ENCODE measurements at places on chromosomes 13 and 19.

DNA sequence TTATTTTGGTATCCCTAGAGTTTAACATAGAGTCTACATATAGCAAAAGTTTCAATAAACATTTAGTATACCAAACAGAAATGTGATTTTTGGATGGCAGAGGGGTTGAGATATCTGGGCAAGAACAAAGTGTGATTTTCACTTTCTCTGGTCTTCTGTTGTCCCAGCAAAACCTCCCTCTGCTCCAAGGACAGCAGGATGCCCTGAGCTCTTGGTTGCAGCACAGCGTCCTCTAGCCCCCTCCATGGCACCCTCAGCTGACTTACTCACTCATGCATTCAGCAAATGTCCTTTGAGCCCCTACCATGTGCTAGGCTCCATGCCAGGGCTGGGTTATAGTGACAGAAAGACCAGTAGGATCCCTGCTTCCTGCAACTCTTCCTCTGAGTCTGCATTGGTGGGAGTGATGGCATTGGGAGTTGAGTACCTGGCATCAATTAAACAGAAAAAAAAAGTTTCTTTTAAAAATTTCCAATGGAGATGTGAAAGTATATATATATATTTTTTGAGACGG lies 104.8 kb upstream of the UBL3 start:
- DNase-seq, result no peak

DNA sequence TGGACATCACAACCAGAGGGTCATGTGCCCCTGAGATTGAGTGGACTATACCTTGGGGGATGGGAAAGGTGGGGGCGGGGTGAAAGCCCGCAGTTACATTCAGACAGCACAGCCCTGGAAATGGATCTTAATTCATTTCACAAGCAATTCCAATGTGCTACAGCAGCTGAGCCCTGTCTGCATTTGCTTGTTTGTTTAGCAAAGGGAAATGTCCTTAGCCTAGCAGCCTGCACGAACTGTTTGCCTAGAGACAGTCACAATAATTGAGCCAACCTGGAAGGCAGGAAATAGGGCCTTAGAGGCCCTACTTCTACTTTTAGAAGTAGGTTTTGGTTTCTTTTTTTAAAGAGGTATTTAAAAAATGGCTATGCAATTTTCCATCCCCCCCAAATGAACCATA lies 177.3 kb upstream of the KL start:
- peak; percentile 72 for DNase-seq

DNA sequence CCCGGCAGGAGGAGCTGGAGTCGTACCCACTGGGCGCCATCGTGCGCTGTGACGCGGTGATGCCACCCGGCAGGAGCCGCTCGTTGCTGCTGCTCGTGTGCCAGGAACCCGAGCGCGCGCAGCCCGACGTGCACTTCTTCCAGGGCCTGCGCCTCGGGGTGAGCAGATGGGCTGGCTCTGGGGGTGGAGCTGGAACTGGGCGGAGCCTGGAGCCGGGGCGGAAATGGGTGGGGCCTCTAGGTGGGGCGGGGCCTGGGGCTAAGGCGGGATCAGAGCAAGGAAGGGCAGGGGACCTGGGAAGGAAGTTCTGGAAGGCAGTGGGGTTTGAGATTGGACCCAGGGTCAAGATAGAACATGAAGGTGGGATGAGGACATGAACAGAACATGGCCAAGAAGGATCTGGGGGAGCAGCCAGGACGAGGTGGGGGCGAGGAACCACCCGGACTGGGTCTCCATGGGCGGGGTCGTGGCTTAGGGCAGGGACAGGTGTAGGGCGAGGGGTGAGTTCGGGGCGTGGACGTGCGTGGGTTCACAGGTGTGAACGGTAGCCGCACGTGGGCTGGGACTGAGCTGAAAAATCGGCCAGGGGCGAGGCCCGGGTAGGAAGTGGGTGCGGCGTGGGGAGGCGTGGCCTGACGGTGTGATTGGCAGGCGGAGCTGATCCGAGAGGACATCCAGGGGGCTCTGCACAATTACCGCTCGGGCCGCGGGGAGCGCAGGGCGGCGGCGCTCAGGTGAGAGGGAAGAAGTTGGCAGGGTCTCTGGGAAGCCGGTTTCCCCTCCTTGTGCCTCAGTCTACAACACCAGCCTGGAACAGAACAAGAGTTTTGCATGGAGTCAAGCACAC lies 4.7 kb downstream of the EPS8L1 start:
- DNase-seq, result peak; percentile 83

DNA sequence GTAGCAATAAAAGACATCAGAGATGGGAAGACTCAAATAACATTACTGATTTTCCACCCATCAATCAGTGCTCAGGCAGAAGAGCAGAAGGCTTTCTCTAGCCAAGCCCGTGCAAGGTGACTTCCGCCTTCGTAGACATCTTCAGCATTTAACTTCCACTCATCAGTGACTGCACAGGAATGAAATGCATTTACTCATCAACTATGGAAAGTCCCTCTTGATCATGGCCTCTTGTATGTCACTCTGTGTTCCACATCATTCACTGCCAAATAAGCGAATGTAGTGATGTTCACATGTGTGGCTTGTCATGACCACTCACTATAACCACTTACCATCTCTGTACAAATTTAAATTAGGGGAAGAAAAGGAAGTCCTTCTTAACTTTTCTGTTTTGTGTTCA lies 49.4 kb downstream of the SACS start:
- DNase-seq, result no peak

- no peak for DNase-seq
Measured at GRCh38 chr13:79585033-79585432, 104.1 kb downstream of the NDFIP2 start.

GRCh38 chr19:40191836-40192646 lies 815 bp downstream of the MAP3K10 start:
- peak; percentile 2 for DNase-seq

DNA sequence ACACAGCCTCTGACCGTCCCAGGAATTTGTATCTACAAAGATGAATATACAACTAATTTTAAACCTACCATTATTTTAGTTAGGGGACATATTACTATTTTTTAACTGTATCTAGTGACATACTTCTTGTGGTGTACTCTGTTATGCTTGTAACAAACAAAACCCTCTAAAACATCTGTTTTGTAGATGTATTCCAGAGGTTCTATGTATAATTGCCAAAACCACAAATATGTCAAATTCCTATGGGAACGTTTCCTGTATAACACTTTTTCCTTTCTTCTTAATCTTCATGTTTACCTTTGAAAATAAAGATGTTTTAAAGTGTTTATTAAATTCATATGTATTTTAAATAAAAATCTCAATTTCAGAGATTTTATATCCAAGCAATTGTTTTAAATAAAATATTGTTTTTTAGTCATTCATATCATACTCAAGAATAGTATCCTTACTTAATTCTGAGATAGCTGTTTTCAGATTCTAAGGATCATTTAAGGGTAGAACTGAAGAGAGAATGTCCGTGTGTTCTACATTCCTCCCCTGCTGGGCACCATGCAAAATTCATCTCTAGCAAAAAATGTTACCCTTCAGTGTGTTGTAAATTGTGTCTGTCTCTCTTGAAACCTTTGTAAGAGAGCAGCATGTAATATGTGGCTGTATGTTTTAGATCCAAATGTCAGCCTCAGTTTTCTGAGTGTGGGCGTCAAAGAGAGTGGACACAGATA lies 1327.7 kb downstream of the EFNB2 start:
- DNase-seq, result no peak

DNA sequence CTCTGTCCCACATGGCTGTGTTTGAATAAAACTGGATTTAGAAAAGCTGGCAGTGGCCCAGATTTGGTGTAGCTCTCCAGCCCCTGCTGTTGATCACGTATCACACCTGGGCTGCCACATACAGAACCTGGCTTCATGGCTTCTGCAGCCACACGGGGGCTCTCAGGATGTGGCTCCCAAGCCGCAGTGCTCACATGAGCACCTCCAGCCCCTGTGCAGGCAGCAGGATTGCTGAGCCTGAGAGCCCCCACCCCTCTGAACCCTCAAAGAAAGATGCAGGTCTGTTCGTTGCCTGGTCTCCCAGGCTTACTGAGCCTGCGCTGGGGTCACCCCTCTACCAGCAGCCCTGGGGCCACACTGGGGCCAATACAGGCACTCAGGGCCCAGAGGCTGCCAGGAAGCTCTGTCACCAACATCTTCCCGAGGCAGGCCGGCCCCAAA lies 2.7 kb downstream of the PLEKHF1 start:
- DNase-seq, result no peak

GRCh38 chr13:50357586-50358118 lies 342.4 kb downstream of the KCNRG start:
- DNase-seq, result peak; percentile 49

GRCh38 chr19:19900139-19900728 lies 512 bp upstream of the ZNF93 start:
- DNase-seq, result no peak

Measured in NCI-H774 (cell line).